IMR-90 (cell line): ENCODE measurements at places on chromosomes 13 and 19. TPM values are rescaled to one million over a fixed set of nuclear protein-coding genes. Genes with fewer than 3 reads are reported as not detected.

The ZNF665 gene
- 2.5 and 3.0 TPM in 2 replicates for total RNA-seq

The GSX1 gene
- total RNA-seq = not detected in 2 replicates

The TNFSF9 gene
- total RNA-seq = not detected in 2 replicates

- DNase-seq = no peak
These were observed 7.1 kb upstream of the HSH2D start for GRCh38 chr19:16136185-16136999.

DNA sequence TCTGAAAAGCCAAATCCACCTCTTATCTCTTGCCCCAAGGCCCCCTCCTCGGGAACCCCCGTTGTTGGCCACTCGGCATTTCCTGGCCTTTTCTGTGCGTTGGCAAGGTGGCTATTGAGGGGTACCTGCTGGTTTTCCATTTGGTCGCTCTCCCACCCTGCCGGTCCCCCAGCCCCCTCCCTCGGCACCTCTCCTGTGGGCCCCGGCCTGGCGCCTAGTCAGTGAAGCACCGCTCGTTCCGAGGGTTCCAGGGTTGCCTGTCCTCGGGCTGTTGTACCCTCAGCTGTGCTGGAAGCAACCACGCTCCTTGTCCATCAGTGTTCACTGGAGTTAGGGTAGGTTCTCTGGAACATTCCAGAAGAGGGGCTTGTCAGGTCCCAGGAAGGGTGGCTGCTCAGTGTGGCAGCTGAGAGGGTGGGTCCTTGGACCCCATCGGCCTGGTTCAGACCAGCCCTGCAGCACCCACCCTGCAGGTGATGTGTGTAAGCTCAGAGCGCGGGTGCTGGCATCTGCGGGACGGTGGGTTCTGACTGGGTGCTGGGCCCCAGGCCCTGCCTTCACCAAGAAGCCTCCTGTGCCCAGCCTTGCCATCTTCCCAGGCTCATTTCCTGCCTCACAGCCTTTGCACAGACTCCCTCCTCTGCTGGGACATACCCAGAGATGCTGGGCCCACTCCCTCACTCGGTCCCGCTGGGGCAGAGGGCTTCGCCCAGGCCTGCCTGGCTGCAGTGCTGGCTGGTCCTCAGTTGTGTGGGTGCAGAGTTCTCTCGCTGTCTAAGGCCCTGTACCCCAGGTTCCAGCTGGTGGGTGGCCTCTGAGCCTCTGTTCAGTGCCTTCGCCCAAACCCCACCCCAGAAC is 21.3 kb downstream of the NKPD1 start:
- DNase-seq = no peak

The CADM4 gene
- 1.7 and 2.0 TPM in 2 replicates for total RNA-seq

The ZNF607 gene
- 2.7 and 3.6 TPM in 2 replicates for total RNA-seq

DNA sequence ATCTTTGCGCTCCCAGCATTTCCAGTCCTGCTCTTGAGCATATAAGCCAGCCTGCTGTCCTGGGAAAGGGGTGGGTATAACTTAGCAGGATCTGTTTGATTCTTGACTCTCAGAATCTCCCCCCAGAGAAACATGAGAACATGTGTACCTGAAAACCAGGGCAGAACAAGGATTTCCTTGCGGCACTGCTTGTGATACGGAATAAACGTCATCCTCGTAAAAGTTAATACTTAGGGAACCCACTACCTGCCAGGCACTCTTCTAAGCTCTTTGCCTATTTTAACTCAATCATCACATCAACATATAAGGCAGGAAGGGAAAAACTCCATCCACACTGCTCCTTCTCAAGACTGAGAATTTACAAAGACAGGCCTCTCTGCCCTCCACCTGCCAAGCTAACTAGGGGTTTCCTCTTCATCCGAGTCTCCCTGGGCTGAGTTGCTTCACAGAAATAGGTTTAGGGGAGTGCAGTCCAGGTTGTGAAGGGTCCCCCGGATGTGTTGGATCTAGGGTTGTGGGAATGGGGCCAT is 1.1 kb downstream of the ZNF653 start:
- DNase-seq = no peak

DNA sequence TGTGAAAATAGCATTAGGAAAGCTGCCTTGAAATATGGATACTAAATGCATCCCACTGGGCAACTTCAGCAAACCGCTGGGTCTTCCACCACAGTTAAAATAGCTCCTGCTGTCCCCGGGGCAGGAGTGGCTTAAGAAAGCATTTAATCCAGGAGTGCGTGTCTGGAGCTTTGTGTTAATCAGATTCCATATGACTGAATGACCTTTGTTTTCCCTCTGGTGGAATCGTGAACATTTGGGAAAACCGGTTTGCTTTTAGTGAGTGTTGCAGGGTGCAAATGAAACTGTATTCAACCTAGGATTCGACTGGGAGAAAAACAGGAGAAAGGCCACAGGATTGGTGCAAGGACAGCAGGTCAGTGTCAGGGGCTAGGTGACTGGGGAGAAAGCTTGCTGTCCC is 237.6 kb upstream of the MAB21L1 start:
- no peak for DNase-seq

DNA sequence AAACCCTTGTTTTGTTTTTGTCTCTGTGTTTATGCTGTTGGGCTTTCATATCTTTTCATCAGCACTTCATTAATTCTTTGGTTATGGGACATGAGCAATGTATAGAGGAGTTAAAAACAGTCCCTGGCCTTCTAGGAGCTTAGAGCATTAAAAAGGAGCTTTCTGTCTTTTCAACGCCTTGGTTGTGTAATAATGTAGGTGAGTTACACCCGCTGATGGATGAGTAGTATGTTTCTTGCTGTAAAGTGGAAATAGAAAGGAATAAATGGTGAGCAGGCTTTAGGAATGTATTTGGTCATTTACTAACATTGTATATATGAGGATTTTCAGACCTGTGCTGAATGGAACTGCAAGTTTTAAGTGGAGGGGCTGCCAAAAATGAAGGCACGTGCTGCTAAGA is 121.5 kb upstream of the RNF113B start:
- no peak for DNase-seq
